ENCODE measurements at places on chromosomes 1 and 21.

- no peak for DNase-seq
Observed at GRCh38 chr1:174966008-174966572, 33.7 kb upstream of the CACYBP start.

DNA sequence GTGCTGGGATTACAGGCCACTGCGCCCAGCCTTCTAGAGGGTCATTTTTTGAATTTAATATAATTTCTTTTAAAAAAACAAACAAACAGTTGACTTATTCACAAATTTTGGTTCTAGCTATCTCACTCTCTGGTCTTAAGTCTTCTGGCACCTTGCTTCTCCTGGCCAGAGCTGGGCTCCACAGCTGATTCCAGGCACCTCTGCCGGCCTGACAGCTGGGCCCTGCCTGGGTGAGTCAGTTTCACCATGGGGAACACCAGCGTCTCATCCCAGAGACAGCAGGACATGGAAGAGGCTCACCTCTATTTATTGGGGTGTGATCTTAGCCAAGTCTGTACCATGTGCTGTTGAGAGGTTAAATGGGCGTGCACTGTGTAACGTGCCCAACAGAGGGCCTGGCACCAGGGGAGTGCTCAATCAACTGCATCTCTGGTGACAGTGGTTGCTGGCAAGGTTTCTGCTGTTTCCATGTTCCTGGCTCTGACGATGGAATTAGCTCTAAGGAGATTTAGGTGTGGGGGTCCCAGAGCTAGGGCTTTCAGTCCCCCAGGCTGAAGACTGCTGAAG is 956 bp downstream of the CPLANE2 start:
- peak; percentile 22 for DNase-seq

DNA sequence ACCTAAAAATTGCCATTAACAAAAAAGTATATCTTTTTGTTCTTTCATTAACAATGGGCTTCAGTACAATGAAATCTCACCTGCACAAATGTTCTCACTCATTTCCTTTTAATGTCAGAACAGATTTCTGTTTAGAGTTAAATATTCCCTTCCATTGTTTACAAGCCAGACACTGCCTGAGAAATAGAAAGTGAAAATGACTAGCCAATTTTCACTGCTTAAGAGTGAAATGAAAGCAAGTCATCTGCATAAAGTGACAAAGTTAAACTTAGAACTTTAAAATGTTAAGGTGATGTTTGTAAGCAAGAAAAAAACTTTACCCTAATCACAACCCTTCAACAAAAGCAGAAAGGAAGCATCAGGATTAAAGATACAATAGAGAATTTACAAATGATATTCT is 27.5 kb downstream of the COA6 start:
- no peak for DNase-seq

- no peak for DNase-seq
Observed at GRCh38 chr1:56334047-56334446, 245.3 kb downstream of the PLPP3 start.

GRCh38 chr1:237799762-237800474 is 90.8 kb downstream of the ZP4 start:
- peak; percentile 9 for DNase-seq

DNA sequence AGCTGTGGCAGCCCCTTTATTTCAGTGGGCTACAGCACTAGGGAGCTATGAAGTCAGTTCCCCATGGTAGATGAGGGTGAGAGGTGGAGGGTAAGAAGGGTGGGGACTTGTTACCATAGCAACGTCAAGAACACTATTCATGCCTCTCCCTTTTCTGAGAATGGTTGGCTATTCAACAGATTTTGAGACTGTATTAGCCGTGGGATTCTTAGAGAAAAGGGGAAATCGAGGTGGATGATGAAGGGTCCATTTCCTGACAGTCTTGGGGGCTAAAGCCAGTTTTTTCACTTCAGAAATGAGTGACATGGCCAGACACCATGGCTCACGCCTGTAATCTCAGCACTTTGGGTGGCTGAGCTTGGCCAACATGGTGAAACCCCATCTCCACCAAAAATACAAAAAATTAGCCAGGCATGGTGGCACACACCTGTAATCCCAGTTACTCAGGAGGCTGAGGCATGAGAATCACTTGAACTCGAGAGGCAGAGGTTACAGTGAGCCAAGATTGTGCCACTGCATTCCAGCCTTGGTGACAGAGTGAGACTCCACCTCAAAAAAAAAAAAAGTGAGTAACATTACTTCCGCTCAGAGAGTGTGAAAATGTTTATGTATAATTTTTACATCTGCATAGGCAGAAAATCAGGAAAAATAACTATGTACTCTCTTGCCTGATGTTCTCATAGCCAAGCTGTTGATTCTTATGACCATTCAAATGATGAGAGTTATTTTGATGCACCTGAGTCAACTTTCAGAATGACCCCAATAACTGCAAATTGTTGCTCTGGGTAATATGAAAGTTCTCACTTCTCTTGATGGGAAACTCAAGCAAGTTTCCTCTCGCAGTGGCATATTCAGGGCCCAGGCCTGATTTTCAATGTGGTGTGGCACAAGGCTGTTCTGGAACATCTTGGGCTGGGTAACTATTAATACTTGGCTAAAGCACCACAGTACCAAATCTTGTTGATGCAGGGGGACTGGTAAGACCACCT is 23.2 kb upstream of the RGSL1 start:
- no peak for DNase-seq

DNA sequence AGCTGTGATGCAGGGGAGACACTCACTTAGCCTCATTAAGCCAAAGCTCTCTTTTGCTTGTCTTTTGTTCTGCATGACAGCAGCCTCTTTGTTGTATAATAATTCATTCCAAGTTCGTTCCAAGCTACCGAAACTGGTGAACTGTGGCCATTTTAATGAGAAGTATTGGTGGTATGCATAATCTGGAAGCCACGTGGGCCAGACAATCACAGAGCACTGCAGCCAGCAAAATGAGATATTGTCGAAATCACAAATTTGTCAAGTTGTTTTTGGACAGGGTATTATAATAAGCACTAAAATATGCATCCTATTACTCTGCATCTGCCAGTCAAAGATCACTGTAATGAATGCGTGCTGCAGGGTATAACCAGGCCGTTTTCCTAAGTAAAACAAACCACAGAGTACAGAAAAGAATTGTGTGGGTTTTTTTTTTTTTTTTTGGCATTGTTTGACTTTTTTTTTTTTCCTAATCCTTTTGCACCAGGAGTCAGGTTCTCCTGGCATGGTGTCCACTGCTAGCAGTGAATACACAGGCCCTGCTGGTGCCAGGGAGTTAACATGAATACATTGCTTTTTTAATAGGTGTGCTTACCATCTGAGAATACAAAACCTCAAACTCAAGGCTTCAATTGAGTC is 423.9 kb downstream of the PTBP2 start:
- no peak for DNase-seq

GRCh38 chr1:156667968-156668709 is 9.1 kb downstream of the NES start:
- DNase-seq: no peak

DNA sequence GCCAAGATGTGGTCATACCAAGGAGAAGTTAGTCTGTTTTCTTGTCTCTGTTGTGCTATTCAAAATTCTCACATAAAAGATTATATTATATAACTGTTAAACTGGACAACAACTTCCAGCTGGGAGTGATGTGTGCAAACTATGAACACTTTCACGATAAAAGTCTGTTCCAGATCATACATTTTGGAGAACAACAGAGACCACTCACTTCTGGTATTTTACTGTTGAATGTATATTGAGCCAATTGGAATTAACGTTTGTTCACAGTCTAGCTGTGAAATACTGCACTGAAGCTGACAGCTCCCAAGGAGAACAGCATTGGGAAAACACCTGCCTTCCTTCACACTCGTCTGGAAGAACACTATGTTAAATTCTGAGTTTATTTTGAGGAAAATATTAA is 860 bp upstream of the SHCBP1L start:
- DNase-seq: no peak

DNA sequence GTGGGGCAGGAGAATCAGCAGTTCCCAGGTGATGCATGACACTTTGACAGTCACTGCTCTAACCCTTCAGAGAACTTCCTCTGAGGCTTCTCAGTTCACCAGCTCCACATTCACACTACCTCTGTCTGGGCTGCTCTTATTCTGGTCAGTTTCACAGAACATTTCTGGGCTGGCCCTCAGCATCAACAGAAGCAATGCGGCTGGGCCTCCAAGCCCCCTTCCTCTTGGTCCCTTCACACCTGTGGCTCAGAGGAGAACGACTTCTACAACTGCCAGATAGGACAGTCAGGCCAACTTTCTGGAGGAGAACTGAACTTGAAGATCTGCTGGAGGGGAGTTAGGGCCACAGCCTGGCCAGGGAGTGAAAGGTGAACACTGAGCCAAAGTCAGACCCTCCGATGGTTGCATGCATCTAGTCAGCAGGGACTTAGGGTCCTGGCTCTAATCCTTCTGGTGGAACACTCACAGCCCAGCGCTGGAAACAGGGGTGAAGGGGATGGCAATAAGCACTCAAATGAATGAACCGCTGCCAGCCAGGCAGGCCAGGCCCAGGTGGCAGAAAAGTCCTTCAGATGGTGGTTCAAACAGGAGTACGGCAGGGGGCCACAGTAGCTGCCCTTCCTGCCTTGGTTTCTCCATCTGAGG is 274.1 kb downstream of the FOXD2 start:
- no peak for DNase-seq

GRCh38 chr1:25624156-25624555 is 7.6 kb downstream of the MAN1C1 start:
- no peak for DNase-seq

- no peak for DNase-seq
Observed at GRCh38 chr1:235136111-235136510, 7.5 kb upstream of the TOMM20 start.

DNA sequence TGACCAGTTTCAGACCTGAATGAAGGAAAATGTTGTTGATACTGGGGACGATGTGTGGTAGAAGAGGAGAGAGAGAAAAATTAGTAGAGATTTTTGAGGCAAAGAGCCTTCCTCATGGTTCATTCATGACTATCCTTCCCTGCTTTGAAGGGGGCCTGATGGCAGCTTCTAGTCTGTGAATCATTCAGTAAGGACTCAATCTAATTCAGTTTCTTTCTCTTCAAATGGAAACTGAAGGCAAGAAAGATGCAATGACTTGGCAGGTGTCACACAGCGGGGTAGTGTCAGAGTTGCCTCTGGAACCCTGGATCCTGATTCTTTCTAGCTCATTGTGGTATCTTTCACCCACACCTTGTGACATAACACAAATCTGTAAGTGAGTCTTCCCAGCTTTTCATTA is 14.9 kb upstream of the CD5L start:
- DNase-seq: no peak

DNA sequence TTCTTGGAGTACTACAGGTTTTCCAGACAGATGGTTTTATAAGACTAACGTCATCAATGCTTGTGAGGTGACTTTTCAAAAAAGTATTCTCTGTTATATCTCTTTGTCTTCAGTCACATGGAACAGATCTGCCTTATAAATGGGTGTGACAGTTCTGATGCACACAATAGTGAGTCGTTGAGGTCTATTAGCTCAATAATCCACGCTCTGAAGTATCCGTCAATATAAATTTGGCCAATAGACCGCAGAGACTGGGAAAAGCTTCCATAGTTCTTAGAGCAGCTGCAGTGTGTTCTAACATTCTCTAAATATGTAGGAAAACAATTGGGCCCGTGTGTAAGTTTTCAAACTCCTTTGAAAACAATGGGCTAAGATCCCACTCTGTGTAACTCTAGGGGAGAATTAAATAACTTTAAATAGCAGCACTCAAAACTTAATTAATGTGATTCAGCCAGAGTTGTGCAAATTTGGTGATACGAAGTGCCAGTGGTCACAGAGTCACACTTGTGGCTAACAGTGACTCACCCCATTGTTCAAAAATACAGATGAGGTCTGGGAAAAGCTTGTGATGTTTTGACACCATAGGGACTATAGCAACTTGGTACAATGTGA is 316.0 kb downstream of the LMO4 start:
- no peak for DNase-seq

- DNase-seq: no peak
Observed at GRCh38 chr1:3795453-3796214, 664 bp downstream of the LRRC47 start.

DNA sequence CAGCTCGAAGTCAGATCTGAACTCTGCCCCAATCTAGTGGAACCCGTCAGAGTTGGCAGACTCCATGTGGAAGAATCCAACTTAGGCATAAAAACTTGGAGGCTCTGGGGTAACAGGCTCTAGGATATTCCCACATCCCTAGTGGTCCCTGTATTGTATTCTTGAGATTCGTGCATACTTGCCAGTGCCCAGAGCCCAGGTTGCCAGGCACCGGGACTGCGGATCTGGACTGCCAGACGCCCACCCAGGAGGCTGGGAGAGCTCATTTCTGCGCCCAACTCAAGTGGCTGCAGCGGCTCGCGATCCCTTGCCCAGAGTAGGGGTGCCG is 1.1 kb downstream of the GRIK1 start:
- no peak for DNase-seq

GRCh38 chr1:153585006-153585405 is 19.4 kb upstream of the S100A2 start:
- no peak for DNase-seq

DNA sequence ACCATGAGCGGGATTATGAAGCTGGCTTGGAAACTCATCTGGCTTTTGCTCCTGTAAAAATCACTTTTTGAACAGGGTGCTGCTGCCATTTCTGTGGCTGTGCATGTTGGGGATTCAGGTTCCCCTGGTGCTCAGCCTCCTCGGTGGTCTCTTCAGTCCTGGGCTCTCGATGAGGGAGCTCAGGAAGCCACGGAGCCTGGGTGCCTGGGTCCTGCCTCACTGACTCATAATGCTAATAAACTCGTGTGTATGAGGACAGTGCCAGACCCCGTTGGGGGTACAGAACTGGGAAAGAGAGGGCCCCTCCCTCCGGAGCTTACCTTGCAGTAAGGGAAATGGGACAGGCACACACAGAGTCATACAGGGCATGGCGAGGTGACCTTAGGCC is 5.8 kb downstream of the COQ8A start:
- no peak for DNase-seq

DNA sequence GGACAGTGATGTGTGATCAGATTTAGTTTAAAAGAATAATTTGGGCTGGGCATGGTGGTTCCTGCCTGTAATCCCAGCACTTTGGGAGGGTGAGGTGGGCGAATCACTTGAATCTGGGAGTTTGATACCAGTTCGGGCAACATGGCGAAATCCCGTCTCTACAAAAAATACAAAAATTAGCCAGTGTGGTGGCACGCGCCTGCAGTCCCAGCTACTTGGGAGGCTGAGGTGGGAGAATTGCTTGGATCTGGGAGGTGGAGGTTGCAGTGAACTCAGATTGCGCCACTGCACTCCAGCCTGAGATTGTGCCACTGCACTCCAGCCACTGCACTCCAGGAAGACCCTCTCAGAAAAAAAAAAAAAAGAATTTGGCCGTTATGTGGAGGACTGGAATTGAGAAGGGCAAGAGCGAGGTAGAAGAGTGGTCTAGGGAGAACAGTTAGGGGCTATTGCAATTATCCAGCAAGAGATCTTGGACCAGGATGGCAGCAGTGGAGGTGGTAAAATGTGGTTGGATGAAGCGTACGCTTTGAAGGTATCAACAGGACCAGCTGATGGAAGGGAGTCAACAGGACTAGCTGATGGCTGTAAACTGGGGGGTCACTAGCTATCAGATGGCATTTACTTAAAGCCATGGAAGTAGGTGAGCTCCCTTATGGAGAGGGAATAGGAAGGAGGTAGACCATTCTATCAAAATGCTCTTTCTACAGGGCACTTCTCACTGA is 9.6 kb downstream of the BTBD19 start:
- DNase-seq: no peak

- DNase-seq: peak; percentile 53
Observed at GRCh38 chr21:33543505-33544129, 779 bp downstream of the SON start.

- no peak for DNase-seq
Observed at GRCh38 chr1:6683434-6683833, 18.2 kb downstream of the DNAJC11 start.
